ENCODE measurements at places on chromosomes 1 and 21. TPM values are rescaled to one million over a fixed set of nuclear protein-coding genes. Genes with fewer than 3 reads are reported as not detected.

GRCh38 chr1:24957808-24958752 lies 28.0 kb upstream of the RUNX3 start:
- no peak for DNase-seq

DNA sequence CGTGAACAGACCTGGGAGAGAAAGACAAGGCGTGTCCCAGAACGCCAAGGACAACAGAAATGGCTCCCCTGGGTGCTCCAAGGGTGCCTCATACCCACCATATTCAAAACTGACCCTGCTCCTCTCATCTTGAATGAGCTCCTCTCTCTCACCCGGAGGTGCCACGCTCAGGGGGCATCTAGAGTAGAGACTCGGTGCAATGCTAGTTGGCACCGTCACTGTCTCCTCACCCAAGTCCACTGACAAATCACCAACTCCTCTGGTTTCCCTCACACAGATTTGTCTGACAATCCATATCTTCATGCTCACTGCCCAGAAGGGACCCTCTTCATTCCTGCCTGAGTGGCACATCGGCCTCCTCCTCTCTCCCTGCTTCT lies 5.0 kb downstream of the TMEM125 start:
- no peak for DNase-seq

GRCh38 chr21:38326899-38327298 lies 70.1 kb downstream of the KCNJ15 start:
- DNase-seq, result no peak

DNA sequence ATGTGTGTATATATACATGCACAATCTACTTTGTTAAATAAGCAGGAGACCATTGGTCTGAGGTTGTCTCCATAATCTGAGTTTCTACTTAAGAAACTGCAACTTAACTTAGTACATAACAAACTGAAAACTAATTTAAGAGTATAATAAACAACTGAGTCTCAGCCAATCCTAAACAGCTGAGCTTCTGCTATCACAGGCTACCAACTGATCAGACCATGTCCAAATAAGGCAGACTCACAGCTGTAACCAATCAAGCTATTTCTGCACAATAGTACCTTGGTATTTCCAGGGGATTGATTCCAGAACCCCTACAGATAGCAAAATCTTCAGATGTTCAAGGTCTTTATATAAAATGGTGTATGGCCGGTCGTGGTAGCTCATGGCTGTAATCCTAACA lies 26.0 kb upstream of the C1orf146 start:
- no peak for DNase-seq

DNA sequence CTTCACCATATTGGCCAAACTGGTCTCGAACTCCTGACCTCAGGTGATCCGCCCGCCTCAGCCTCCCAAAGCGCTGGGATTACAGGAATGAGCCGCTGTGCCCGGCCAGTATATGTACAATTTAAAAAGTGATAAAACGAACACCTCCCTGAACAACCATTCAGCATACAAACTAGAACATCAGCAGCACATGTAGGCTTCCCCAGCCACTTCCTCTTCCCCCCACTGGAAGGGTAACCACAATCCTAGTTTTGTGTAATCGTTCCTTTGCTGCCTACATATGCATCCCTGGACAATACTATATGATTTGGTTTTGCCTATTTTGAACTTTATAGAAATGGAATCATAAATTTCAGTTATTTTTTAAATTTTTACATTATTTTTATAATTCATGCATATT lies 60.4 kb downstream of the DESI2 start:
- DNase-seq, result no peak

- no peak for DNase-seq
These were observed 824.6 kb upstream of the TMPRSS15 start for GRCh38 chr21:19228226-19228625.

DNA sequence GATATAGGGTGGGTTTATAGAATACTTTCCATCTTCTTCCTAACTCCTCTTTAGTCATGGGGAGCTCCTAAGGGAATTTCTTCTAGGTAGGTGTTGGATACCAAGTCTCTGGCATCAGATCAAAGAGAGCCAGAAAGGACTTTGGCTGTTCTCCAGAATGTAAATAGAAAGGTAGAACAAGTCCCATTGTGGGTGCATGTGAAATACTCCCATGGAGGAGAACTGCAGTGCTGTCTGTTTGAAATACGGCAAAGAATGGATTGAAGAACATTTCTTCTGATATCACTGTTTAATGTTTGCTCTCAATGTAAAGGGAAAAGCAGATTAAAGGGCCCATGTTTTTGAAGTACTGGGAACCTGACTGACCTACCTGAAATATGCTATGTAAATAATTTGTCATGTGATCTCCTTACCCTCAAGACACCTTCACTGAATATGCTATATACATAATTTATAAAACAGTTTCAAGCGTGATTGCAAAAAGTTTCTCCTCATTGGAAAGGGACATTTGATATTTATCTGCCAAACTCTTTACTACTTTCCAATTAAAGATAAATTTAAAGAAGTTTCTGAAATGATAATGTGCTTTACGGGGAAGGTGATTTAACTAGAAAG lies 65.9 kb downstream of the LAMC1 start:
- DNase-seq, result no peak

- DNase-seq, result no peak
These were observed 12.5 kb upstream of the VAMP4 start for GRCh38 chr1:171754353-171754705.

DNA sequence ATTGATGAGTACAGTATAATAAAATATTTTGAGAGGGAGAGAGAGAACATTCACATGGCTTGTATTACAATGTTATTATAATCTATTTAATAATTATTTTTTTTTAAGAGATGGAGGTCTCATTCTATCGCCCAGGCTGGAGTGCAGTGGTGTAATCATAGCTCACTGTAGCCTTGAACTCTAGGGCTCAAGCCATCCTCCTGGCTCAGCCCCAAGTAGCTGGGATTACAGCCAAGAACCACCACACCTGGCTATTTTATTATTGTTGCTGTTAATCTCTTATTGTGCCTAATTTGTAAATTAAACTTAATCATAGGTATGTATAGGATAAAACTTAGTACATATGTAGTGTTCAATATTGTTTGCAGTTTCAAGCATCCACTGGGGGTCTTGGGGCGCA lies 57.8 kb downstream of the HS2ST1 start:
- no peak for DNase-seq

GRCh38 chr1:56583957-56584468 lies 4.7 kb upstream of the PLPP3 start:
- DNase-seq, result no peak

GRCh38 chr1:165182975-165183374 lies 173.5 kb downstream of the LMX1A start:
- DNase-seq, result no peak

GRCh38 chr21:38833117-38833516 lies 27.4 kb downstream of the ETS2 start:
- no peak for DNase-seq

- DNase-seq, result no peak
These were observed 39.5 kb downstream of the ERI3 start for GRCh38 chr1:44315521-44315920.

GJC2 gene
- polyA plus RNA-seq, result 3.1 TPM

THEM5 gene
- polyA plus RNA-seq, result 0.68 TPM

RAP1GAP gene
- 40.9 TPM for polyA plus RNA-seq

ZMYM1 gene
- 32.0 TPM for polyA plus RNA-seq

CHRNB2 gene
- polyA plus RNA-seq, result 0.66 TPM

PROK1 gene
- not detected for polyA plus RNA-seq

STXBP3 gene
- 50.8 TPM for polyA plus RNA-seq

CFHR1 gene
- polyA plus RNA-seq, result 11.2 TPM

MYBPH gene
- 0.41 TPM for polyA plus RNA-seq

All from right lung (tissue), 10 donors.